ENCODE measurements at places on chromosomes 13 and 19. TPM values are rescaled to one million over a fixed set of nuclear protein-coding genes. Genes with fewer than 3 reads are reported as not detected.

- DNase-seq = no peak
Observed at GRCh38 chr13:92802776-92803175, 423.8 kb upstream of the GPC6 start.

GRCh38 chr13:106691861-106692260 lies 123.9 kb upstream of the ARGLU1 start:
- DNase-seq = no peak

GRCh38 chr13:109158383-109158782 lies 529.0 kb downstream of the MYO16 start:
- no peak for DNase-seq

DNA sequence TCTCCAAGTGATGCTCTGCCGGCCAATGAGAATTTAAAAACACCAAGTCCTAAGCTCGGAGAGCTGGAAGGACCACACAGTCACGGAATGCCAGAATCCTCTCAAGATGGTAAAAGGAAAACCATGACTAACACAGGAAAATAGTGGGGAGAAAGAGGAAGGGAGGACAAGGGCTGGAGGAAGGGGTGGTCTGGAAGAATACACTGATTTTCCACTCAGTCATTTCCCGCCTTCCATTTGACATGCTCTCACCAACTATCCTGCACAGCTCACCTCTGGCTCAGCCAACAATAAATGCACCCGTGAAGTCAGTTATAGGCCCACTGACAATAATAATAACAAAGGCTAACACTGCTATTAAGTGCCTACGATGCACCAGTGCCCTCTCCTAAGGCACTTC lies 31.5 kb downstream of the SLC7A1 start:
- DNase-seq = no peak

GRCh38 chr19:43956827-43957226 lies 5.8 kb downstream of the ZNF221 start:
- no peak for DNase-seq

- DNase-seq = no peak
Observed at GRCh38 chr13:112818040-112818697, 128.3 kb downstream of the ATP11A start.

The LPAR6 gene
- 1.9 TPM for polyA plus RNA-seq

DNA sequence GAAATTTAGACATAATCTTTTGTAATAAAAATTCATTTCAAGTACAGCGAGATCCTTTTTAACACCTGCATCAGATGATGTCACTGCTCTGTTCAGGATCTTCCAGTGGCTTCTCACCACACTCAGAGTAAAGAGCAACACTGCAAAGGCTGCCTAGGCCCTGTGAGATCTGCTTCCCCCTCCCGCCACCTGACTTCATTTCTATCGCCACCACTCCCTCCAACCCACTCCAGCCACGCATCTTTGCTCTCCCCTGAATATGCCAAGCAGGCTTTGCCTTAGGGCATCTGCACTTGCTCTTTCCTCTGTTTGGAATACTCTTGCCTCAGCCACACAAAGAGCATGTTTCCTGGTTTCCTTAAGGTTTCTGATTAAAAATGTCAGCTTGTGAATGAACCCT lies 58.3 kb downstream of the MBNL2 start:
- no peak for DNase-seq

GRCh38 chr13:52797176-52797575 lies 51.3 kb downstream of the PCDH8 start:
- DNase-seq = no peak

DNA sequence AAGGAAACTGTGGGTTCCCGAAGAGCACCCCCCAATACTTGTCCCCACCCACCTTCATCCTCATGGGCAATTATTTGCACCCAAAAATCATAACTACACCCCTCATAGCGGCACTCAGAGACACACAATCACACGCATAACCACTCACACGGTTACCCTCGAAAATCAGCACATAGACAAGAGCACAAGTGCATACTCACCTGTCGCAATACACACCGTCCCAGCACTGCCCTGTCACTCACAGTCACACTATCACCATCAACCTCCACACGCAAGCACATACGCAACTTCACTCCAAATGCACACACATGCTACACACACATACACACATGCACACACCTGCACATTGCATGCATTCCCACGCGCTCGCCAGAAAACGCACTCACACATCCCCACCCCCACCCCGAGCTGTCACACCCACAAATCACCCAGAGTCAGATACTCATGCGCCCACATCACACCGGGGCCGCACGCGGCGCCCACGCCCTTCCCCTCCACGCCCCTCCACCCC lies 535 bp downstream of the COL5A3 start:
- DNase-seq = no peak

GRCh38 chr13:51895906-51896888 lies 34.4 kb downstream of the CCDC70 start:
- DNase-seq = peak; percentile 81

DNA sequence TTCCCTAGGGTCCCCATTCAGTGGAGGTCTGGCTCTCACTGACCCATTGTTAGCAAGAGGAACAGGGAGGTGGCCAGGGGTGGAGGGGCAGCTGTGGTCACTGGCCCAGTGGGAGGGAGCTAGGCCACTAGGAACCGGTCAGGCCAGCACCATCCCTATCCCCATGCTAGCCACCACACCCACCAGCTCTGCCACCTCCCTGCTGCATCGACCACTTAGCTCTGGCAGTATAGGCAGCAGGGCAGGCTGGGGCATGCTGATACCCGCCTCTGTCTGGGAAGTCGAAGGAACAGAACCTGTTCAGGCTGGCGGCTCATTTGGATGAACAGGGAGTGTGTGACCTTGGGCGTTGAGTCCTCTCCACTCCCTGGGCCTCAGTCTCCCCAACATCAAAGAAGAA lies 4.7 kb downstream of the PPP1R13L start:
- no peak for DNase-seq

GRCh38 chr19:24059563-24060295 lies 27.3 kb upstream of the ZNF254 start:
- DNase-seq = no peak

The KIR3DL1 gene
- not detected for polyA plus RNA-seq

GRCh38 chr19:47826800-47827199 lies 5.1 kb downstream of the CRX start:
- no peak for DNase-seq

- DNase-seq = peak; percentile 40
Observed at GRCh38 chr19:52638601-52639000, 446 bp upstream of the ZNF83 start.

DNA sequence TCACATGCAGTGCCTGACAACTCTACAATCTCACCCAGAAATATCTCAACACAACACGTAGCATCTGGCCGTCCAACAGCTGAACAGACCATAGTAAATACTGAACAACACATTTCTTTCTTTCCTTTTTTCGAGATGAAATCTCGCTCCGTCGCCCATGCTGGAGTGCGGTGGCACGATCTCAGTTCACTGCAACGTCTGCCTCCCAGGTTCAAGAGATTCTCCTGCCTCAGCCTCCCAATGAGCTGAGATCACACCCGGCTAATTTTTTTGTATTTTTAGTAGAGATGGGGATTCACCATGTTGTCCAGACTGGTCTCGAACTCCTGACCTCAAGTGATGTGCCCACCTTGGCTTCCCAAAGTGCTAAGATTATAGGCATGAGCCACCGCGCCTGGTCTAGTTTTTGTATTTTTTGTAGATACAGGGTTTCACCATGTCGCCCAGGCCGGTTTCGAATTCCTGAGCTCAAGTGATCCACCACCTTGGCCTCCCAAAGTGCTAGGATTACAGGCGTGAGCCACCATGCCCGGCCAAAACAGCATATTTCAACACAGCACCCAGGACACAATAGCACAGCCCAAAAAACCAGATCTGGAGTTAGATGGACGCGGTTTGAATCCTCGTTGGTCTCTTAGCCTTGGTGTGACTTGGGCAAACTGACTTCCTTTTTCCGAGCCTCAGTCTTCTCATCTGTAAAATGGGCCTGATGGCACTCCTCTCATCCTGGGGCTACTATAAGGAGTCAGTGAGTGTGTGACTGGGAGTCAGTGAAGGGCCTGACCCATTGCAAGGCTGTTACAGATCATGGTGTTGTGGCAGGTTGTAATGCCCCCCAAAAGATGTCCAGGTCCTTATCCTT lies 22.6 kb downstream of the CYP2A6 start:
- DNase-seq = no peak

DNA sequence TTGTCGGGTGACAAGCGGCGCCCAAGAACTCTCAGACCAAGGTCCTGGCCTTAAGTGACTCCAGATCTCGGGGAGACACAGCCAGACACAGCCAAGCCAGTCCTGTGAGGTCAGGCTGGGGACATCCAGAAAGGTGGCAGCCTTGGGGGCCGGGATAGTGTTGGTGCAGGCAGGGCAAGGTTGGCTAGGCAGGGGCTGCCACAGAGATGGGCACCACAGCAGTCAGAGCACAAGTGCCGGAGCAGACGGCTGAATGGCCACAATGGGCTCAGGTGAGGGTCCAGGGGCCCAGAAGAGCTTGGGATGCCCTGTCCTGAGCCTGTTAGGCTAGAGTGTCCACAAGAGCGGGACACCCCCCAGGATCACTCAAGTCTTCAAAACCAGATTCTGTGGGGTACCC lies 32.2 kb downstream of the MAU2 start:
- no peak for DNase-seq

GRCh38 chr19:8611877-8612806 lies 1.6 kb upstream of the ADAMTS10 start:
- DNase-seq = peak; percentile 74

- peak; percentile 44 for DNase-seq
Observed at GRCh38 chr13:42574435-42575311, 721 bp downstream of the TNFSF11 start.

- no peak for DNase-seq
Observed at GRCh38 chr13:106103779-106104178, 431.7 kb downstream of the EFNB2 start.

The CEACAM8 gene
- polyA plus RNA-seq = not detected

DNA sequence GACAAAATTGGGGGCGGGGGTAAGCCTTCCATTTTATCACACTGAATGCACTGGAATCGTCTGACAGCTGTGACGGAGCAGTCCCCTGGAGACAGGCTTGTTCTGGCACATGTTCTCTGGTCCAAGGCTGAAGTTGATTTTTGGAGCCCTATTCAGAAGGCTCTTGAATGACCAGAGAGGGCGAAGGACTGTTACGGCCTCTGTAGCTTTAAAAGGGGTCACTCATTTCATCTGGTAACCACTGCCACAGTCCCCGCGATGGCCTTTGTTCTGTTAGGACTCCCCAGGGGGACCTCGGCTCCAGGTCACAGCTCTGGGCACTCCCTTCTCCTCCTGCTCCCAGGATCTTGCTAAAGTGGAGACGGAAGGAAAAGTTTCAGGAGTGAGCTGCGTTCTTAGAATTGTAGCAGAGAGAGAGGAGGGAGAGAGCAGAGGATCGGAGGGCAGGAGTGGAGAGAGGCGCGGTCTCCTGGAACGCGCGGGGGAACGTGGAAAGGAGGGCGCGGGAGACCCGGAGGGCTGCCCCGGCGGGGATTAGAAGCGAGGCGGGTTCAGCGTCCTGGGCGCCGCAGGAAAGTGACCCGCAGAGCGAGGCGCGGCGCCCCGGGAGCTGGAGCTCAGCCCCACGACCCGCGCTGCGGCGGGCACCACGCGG lies 134.3 kb upstream of the MYO16 start:
- peak; percentile 41 for DNase-seq

DNA sequence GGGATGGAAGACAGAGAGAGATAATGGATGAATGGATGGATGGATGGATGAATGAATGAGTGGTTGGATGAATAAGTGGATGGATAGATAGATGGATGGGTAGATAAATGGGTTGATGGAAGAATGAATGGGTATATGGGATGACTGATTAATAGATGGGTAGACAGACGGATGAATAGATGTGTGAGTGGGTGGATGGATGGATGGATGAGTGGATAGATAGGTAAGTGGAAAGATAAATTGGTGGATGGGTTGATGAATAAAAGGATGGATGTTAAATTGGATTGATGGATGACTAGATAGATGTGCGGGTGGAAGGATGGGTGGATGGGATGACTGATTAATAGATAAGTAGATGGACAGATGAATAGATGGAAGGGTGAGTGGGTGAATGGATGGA lies 1.4 kb downstream of the CASP14 start:
- no peak for DNase-seq

DNA sequence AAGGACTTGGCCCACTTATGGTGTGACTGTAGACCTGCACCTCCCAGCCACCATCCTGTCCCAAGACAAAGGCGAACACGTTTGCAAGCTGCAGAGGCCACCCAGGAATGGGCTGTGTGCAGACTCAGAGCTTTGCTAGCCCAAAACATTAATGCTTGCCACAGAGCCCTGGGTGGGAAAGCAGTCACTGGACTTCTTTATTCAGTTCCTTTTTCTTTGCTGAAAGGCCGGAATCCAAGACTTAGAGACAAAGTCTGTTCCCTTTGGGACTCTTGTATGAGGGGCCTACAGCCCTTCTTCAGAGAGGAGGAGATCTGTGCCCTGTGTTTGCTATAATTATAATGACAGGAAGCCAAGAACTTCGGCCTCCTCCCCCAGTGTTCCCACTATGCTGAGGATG lies 167.8 kb downstream of the DLEU7 start:
- DNase-seq = no peak

The ZNF835 gene
- polyA plus RNA-seq = 0.56 TPM

DNA sequence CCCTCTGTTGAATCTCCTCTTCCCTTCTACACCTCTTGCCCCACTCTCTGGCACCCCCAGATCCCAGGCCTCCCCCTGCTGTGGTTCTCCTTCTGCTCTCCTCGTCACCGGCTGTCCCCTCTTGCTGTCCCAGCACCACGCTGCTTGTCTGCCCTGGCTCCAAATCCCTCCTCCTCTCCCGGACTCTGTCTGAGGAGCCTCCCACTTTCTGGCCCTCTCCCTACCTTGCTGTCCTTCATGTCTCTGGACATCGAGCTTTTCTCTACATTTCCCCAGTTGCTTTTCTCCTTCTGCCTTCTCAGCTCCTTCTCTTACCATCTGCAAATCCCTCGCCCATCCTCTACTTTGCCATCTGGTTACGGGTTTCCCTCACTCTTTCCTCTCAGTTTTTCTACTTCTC lies 1.2 kb downstream of the ZNF347 start:
- peak; percentile 42 for DNase-seq

DNA sequence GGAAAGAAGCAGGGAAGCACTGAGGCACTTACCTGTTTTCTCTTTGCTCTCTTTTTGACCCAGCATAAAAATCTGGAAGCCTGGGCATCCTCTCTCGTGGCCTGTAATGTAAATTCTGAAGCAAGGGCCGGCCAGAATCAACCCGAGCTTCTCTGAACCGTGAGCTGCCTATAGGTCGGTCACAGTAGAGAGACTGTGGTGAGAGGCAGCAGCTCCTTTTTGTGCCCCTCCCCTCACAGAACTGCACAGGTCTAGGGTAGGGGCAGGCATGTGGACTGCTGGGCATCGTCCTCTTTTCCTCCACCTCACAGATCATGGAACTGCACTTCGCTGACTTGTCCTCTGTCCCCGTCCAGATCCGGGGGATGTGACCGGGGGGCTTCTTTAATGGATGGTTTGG lies 12.5 kb downstream of the FAM124A start:
- DNase-seq = no peak
